Activated CD4-positive, alpha-beta T cell treated with anti-CD3 and anti-CD28 coated beads for 36 hours (primary cell): ENCODE measurements at places on chromosomes 7 and 10.

- DNase-seq: no peak
These were observed 25.1 kb downstream of the PUS7 start for GRCh38 chr7:105497016-105497415.

- DNase-seq: no peak
These were observed 35.2 kb upstream of the CCSER2 start for GRCh38 chr10:84293171-84293570.

- DNase-seq: no peak
These were observed 41.3 kb downstream of the LDB3 start for GRCh38 chr10:86709396-86710185.

DNA sequence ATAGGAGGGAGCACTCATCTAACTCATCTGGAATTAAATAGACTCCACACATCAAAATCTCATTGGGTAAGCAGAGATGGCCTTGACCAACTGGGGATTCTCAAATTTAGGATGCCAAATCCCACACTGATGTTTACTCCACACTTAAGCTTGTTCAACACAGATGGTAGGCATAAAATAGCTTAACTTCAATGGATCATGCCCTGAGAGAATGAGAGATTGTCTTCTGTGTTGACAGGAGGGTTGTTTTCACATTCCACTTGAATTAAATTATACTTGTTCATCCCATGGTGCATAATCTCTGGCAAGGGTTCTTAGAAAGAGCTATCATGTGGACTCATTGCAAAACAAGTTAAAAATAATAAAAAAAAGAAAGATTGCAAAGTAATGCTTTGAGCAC is 391.4 kb downstream of the PLXDC2 start:
- DNase-seq: no peak

- DNase-seq: peak; percentile 59
These were observed 133.4 kb downstream of the MAD1L1 start for GRCh38 chr7:2099048-2099957.

GRCh38 chr10:97640174-97640867 is at the start of gene PI4K2A:
Gene PI4K2A, plus strand, starts transcription at chr10:97640671. Its CDS starts 72 bp downstream, at chr10:97640743.
- peak; percentile 100 for DNase-seq

GRCh38 chr7:4789194-4790077 is 14.0 kb downstream of the AP5Z1 start:
- DNase-seq: no peak

DNA sequence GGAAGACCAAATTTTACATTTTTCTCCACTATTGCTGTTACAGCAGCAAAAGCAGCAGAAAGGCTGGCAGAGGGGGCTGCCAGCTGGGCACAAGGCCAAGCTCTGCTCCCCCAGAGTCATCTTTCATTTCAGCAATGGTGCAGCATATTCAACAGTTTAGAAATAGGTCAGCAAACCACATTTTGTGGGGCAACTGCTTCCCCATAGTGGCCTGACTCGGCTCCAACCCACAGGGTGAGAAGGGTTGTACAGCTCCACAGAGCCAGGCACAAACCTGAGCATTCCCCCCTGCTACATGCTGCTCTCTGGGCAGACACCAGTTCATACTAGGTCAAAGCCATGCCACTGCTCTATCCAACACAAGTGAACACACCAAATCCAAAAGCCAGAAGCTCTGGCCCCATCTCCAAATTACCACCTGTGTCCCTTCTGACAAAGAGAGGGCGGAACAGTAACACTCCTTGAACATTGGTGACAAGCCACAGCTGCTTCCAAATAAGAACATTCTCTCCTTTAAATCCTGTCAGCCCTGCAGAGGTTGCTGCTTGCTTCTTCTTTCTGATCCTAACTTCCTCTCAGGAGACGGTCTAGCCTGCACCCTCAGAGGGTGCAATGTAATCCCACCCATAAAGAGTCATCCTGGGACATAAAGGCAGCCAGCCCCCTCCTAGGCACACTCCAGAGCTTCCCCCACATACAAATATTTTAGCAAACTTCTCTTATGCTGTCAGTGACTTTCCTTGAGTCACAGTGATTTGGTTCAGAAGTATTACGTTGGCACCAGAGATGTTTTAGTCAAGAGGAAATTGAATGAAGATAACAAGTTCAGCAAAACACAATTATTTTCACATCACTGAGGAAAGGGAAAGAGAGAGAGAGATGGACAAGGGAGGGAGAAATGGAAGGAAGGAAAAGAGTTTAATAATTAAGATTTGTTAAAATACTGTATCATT is 39.0 kb upstream of the SLIT1 start:
- DNase-seq: peak; percentile 18

DNA sequence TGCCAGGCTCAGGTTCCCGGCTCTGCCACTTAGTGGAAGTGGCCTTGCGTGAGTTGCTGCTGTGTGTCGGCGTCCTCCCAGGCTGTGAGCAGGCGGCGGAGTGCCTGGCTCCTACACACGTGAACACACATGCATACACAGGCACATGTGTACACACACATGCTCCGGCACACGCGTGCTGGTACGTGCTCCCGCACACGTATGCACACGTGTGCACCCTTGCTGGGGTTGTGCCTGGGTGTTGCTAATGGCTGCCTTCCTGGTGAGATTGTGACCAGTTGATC is 107.6 kb downstream of the INPP5A start:
- DNase-seq: no peak

DNA sequence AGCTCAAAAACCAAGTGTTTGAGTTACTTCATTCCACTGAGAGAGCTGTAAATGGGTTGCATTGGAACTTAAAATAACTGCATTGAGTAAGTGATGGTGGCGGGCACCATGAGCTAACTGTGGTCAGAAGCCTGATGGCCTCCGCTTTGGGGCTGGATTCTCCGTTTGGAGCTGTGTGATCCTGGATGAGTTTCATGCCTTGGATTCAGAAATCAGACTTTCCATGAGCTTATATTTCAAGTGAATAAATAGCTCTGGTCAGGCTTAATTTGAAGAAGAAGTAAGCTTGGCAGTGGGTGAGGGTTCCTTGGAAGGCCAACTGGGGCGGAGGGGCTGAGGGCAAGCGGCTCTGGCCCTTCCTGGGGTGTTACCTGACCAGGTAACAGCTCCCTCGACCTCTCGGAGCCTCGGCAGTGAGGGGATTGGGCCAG is 5.6 kb downstream of the HTRA1 start:
- DNase-seq: no peak

DNA sequence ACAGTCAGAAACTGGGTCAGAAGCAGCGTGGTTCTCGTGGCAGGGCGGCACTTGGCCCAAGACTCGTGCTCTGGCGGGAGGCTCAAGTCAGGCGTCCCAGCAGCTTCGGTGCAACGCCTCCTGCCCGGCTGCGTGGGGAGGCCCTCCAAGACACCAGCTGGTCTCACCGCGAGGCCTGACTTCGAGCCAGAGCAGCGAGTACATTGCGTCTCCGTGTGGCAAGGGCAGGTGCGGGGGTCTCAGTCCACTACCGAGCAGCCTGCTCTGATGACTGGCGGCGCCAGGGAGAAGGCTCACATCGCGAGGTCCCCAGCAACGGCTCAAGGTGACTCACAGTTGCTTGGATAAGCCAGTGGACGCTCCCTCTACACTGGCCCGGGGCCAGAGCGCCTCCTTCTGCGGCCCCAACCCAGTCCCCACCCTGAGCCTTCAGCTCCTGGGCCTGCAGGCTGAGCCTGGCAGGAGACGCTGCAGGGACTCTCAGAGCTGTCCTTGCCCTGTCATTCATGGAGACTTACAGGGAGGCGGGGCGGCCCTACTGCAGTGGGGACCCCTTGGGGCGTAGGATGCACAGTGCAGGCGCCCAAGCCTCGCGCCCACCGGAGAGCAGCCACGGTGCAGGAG is 41.9 kb upstream of the PRKAR1B start:
- DNase-seq: no peak

- no peak for DNase-seq
These were observed 54.5 kb downstream of the GLRX3 start for GRCh38 chr10:130190737-130191115.

GRCh38 chr7:42380401-42380800 is 143.4 kb upstream of the GLI3 start:
- no peak for DNase-seq

DNA sequence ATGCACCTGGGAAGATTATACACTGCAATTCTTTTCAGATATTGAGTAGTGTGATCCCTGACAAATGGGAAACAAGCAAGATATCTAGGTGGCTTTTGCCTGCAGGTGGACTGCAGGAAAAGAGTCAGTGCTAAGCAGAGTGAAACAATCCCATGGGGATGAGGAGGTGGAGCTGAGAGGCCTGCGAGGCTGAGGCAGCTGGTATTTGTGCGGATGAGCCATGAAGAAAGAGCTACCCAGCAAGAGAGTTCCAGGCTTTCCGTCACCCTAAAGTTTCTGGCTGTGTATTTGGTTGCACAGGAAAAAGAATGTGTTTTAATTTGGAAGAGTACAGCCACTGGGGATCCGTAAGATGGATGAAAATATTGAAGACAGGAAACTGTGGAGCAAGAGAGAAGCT is 714.1 kb upstream of the COBL start:
- DNase-seq: no peak

- DNase-seq: peak; percentile 32
These were observed 14.3 kb downstream of the EIF4EBP2 start for GRCh38 chr10:70418229-70418628.

- DNase-seq: no peak
These were observed 154.1 kb downstream of the KIAA1217 start for GRCh38 chr10:24363070-24363469.

DNA sequence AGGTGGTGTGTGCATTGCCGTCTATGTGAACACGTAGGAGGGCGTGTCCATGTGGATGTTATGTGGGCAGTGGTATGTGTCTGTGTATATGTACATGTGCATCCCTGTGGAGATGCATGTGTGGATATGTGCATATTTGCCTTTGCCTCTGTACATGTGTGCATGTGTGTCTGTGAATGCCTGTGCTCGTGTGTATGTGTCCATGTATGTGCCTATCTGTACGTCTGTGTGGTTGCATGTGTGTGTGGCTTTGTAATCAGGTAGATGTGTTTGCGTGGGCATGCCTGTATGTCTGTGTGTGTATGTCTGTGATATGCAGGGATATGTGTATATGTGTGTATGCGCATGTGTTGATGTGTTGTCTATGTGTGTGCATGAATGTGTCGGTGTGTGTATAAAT is 19.7 kb downstream of the ADCY1 start:
- no peak for DNase-seq

- DNase-seq: no peak
These were observed 12.7 kb downstream of the SCIN start for GRCh38 chr7:12583176-12583575.

DNA sequence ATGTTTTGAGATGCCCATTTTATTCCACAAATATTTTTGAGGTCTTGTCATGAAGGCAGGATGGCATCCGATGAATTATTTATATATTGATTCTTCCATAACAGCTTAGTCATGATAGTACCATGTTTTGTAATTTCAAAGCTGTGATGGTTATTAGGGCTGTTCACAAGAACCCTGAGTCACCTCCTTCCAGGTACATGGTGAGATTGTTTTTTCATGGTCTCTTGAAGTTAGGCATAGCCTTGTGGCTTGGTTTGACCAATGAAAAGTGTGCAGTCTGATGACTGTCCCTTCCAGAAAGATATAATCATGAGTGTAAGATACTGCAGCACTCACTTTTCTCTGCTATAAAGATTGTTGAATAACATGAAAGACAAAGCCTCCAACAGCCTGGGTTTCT is 274.8 kb downstream of the FGFR2 start:
- no peak for DNase-seq

DNA sequence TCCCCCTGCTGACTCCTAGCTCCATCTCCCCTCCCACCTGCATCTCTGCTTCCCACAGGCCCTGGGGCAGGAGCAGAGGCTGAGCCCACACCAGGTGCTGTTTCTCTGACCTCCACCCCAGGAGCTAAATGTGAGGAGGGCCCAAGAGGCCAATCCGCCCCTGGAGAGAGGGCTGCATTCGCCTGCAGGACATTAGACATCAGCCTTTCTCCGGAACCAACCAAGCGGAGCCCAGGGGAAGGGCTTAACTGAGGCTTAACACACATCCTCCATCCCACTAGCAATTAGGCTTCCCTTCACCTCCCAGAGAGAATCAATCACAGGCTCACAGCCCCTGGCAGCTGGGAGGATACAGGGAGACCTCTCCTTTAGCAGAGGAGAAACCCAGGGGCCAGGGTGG is 50.5 kb downstream of the SH3PXD2A start:
- no peak for DNase-seq

- no peak for DNase-seq
These were observed 123.2 kb downstream of the ANK3 start for GRCh38 chr10:60266513-60266912.

GRCh38 chr10:61866700-61867368 is 34.7 kb upstream of the ARID5B start:
- DNase-seq: no peak

DNA sequence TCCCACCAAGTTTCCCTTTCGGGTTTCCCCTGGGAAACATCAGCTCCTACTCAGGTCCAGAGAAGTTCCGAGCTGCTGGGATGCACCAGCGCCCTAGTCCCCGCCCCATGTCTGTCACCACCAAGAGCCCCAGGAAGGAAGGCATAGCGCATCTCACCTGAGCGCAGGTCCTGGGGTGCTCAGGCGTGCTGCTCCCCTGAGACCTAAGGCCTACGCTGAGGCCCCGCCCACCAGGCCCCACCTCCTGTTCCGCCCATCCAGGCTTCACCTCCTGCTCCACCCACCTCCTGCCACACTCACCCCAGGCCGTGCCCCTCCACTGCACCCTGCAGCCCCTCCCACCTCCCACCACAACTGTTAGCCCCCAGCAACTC is 1.2 kb upstream of the TFR2 start:
- DNase-seq: peak; percentile 55

GRCh38 chr7:18760046-18760445 is 264.5 kb downstream of the HDAC9 start:
- DNase-seq: no peak

DNA sequence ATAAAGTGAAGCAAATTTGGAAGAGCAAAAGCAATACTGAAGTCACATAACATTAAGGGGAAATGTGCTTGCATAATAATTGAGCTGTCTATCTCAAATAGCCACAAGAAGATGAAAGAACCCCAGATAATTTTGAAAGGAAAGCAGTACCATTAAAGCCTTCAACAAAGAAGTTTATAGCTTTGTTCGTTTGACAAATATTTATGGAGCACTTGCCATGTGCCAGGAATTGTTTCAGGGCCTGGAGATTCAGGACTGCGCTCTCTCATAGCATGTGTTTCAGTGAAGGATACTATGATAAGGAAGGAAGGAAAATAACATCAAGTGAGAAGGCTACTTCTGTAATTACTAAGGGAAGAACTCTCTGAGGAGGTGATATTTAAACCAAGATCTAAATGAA is 212.3 kb upstream of the CSTF2T start:
- no peak for DNase-seq

GRCh38 chr7:159056737-159057136 is 87.9 kb downstream of the VIPR2 start:
- DNase-seq: no peak

- DNase-seq: no peak
These were observed 24.1 kb upstream of the SFRP5 start for GRCh38 chr10:97795886-97796285.

GRCh38 chr10:104260775-104261115 is 6.1 kb downstream of the GSTO1 start:
- DNase-seq: no peak

DNA sequence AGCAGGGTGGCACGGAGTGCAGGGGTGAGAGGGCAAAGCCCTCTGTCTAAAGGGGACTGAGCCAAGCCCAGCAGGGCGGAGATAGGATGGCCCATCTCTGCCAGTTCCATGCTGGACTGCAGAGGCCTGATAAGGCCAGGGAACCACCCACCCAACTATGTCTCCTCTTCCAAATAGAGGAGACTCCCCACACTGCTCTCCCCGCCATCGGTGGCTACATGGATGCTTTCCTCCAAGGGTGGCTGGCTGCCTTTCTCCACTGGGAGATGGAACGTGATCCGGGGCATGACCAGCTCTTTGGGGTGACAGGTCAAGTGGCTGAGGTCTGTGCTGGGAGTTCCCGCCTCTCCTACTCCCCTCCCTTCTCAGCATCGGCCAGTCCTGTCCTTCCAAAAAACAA is 58.1 kb upstream of the MXI1 start:
- no peak for DNase-seq

GRCh38 chr7:29854257-29854938 is 48.1 kb downstream of the WIPF3 start:
- DNase-seq: no peak
